Renal cortex interstitium (tissue), 15 donors: ENCODE measurements at places on chromosomes 5 and 9.

GRCh38 chr9:13140843-13141592 lies 138.5 kb downstream of the MPDZ start:
- no peak for DNase-seq

DNA sequence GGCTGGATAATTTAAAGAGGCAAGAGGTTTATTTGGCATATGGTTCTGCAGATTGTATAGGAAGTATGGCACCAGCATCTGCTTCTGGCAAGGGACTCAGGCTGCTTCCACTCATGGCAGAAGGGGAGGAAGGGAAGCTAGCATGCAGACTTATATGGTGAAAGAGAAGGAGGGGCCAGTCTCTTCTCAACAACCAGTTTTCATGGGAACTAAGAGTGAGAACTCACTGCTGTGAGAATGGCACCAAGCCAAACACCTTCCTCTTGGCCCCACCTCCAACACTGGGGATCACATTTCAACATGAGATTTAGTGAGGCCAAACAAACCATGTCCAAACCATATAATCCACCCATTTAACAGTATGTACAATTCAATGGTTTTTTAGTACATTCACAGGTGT lies 113.3 kb upstream of the SHB start:
- DNase-seq = no peak

GRCh38 chr5:3194271-3194670 lies 401.4 kb upstream of the IRX1 start:
- DNase-seq = no peak

DNA sequence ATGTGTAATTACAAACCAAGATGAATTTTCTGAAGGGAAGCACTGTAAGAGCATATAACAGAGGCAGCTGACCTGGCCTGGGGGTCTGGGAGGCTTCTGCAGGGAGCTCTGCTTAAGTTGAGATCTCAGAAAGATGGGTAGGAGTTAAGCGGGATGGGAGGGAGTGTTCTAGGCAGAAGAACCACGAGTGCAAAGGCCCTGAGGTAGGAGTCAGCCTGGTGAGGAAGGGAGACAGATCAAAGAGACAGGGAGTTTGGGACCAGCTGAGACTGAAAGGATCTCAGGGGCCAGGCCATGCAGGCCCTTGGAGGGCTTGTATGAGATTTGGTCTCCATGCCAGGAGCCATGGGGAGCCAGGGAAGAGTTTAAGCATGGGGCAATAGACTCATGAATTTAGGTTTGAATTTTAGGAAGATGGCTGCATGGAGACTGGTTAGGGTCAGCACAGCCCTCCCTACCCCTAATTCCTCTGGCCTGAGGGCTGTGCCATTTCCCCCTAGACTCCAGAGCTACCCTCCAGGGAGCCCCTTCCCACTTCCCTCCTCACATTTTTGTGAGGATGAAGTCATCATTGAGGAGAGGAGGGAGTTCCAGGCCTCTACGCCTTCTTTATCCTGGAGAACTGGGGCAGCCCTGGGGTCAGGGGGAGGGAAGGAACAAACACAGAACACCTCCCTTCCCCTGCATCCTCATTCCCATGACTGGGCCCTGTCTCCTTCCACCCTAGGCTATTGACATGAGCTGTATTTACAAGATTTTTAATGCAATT lies 4.8 kb upstream of the ARAP3 start:
- no peak for DNase-seq

- DNase-seq = no peak
Measured at GRCh38 chr9:31032206-31032605, 1352.2 kb upstream of the ACO1 start.

DNA sequence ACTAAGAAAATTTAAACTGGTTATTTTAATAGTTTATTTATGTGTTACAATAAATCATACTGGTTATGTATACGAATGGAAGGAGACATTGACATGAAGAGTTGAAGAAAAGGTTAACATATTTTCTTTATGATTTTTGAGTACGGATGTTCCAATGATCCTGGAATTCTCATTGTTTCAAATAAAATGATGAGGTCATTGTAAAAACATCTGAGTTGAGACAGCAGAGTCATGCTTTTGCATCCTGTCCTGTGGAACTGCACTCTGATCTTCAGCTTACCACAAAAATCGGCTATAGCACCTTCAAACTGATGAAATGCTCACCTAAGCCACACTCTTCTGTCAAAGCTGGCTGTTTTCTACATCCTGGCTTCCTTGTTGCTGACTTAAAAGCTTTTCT lies 67.8 kb downstream of the PTCD2 start:
- no peak for DNase-seq

DNA sequence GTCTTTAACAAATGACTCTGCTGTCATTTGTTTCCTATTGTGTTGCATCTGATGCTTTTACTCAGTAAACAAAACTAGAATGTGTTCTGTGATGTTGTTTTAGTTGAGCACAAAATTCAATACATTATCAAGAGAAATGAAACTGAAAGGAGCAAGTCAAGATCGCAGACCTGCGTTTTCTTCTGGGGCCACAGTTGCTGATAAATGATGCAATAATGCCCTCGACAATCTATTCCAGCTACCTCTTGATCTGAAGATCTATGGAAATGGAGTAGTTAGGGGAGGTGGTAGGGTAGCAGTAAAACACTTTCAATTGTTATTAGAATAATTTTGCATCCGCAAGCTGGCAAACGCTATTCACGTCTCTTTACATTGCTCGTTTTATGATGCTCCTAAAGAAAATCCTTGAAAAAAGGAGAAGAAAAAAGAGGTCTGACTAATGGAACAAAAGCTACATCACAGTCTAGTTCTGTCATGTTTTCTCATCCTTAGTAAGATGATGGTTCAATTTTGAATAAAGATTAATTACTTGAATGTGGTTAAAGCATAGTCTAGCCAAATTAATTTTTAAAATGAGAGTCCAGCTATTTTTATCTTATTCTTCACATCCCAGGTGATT lies 1.6 kb downstream of the ZNF366 start:
- DNase-seq = no peak

DNA sequence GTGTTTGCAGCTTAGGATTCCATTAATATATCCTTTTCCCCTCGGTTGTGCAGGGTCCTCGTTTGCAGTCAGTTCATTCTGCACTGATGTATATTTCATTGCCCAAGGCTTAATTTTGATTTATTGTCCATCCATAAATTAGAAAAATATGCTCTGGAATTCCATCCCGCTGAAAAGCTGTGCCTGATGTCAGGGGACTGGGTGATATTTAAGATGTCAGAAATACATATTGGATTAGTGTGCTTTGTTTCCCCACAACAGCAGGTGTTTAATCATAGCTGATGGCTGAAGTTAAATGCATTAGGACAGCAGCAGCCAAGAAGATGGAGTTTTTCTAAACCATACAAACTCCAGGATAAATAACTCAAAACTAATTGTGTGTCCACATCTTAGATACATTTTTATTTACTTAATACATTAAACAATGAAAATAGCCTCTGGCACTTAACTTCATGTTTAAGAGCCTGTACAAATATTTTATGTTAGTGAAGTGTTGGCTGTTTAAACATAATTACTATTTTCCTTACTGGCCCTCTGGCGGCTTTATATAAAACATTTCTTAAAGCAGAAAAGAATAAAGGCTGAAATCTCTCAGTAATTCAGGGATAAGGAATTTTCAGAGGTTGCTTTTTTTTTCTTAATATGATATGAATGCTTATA lies 170.4 kb upstream of the TBCA start:
- DNase-seq = no peak
